ENCODE measurements at places on chromosomes 3 and 15.

- peaks cover 4% of the 10 kb centered on the region for H3K4me1 ChIP-seq
- no peak overlapping the region for H3K27ac ChIP-seq
- no peak for DNase-seq
- H3K36me3 ChIP-seq = no peaks in the 10 kb centered on the region
Observed at GRCh38 chr3:127157171-127157828, 35.6 kb upstream of the PRR23E start.

DNA sequence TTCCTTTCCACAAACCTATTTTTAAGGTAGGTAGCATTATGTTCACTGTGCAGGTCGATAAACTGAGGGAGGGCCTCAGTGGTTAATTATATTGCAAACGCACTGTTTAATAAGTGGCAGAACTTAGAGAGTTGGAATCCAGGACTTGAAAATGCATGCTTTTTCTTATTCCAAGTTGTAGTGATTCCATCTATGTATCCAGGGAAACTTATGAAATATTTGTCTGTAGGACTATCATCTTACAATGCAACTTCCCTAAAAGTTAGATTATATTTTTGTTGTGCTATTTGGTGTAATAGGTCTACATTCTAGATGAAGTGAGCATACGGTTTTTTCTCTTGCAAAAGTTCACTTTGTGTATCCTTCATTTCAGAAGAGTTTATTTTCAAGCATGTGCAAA lies 419.5 kb downstream of the NAALADL2 start:
- peak overlapping the region; percentile 53 for H3K27ac ChIP-seq
- DNase-seq = peak; percentile 78
- no peaks in the 10 kb centered on the region for H3K4me1 ChIP-seq
- H3K36me3 ChIP-seq = no peaks in the 10 kb centered on the region

DNA sequence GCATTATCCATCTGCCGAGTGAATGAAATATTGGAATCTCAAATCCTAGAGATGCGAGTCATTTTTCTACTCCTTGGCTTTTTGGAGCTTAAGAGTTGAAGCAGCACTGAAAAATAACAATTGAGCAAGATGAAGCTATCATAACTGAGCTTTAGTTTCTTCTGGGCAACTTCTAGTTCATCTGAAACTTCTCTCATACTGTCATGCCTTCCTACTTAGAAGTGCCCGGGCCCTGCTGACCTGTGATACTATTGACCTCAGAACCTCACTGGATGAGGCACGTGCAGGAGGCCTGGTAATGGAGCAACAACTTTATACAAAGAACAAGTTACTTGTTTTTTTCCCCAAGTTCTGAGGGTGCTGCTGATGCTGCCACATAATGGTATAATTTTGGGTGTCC lies 48.5 kb upstream of the P3H2 start:
- H3K27ac ChIP-seq = no peak overlapping the region
- no peaks in the 10 kb centered on the region for H3K27me3 ChIP-seq
- no peaks in the 10 kb centered on the region for H3K36me3 ChIP-seq
- no peak for DNase-seq
- no peaks in the 10 kb centered on the region for H3K4me1 ChIP-seq
- no peak overlapping the region for H3K4me3 ChIP-seq

DNA sequence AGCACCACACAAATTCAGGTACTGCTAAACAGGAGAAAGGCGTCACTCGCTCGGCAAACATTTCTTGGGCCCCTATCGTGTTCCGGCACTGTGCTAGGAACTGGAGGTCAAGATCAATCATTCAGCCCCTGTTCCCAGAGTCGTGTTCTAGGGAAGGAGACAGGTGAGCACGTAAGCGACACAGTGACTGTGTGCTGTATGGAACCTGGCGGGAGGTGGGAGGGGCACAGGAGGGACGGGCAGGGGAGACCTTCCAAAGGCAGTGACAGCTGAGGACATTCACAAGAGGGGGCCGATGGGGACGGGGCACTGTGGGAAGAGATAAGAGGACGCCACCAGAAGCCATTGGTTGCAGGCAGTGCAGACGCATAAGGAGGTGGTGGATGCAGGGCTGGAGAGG lies 32.2 kb downstream of the BDH1 start:
- H3K27me3 ChIP-seq = no peaks in the 10 kb centered on the region
- no peaks in the 10 kb centered on the region for H3K36me3 ChIP-seq
- H3K4me1 ChIP-seq = peaks cover 32% of the 10 kb centered on the region
- no peak for DNase-seq
- H3K4me3 ChIP-seq = no peak overlapping the region

DNA sequence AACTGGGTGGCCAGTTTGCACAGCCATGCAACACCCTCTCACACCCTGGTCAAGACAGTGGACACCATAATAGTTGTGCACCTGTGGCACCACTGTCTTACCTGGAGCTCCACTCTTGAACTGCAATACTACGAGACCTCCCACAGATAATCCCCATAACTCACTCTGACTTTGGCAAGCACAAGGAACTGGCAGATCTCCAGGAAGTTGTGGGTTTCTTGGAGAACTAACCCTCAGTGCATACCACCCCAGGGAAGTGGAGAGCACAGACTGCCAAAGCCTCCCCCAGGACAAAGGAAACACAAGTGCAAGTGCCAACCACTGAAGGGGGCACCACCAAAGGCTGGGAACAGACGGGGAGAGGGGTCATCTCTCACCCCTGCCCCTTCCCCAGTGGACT lies 318.6 kb downstream of the SUCLG2 start:
- no peaks in the 10 kb centered on the region for H3K36me3 ChIP-seq
- H3K4me1 ChIP-seq = no peaks in the 10 kb centered on the region
- no peak overlapping the region for H3K27ac ChIP-seq
- no peak for DNase-seq

DNA sequence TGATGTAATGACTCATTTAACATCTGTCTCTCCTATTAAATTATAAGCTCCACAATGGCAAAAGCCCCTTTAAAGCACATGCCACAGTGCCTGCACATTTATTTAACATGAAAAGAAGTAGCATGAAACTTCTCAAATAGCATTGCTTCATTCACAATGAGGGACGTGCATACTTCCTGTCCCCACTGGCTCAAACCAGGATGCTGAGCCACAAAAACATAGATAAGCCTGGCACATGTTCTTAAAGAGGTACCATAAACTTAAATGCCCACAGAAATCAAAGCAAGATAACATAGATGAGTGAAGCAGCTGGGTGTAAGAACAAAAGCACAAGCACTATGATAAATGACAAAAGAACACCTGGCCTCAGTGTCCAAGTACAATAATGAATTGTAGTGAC lies 3.8 kb downstream of the TP53BP1 start:
- H3K4me3 ChIP-seq = no peak overlapping the region
- DNase-seq = no peak
- peaks cover 12% of the 10 kb centered on the region for H3K4me1 ChIP-seq
- H3K27ac ChIP-seq = no peak overlapping the region
- peaks cover 30% of the 10 kb centered on the region for H3K36me3 ChIP-seq

All from muscle of leg (tissue), 16 donors.